ENCODE measurements at places on chromosomes 12 and 14.

GRCh38 chr14:96221841-96222240 is 17.2 kb downstream of the BDKRB2 start:
- no peak for DNase-seq

DNA sequence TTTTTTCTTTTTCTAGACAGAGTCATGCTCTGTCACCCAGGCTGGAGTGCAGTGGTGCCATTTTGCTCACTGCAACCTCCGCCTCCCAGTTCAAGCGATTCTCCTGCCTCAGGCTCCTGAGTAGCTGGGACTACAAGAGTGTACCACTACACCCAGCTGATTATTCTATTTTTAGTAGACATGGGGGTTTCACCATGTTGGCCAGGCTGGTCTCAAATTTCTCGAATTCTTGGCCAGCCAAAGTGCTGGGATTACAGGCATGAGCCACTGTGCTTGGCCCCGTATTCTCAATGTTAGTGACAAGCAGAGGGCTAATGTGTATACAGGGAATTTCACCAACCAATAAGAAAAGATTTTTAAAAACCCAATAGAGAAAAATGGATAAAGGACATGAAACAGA is 8.4 kb downstream of the PLBD2 start:
- no peak for DNase-seq

GRCh38 chr14:101907619-101908018 is 56.8 kb upstream of the DYNC1H1 start:
- no peak for DNase-seq

- DNase-seq, result no peak
These were observed 343.0 kb downstream of the BCAT1 start for GRCh38 chr12:24605916-24606315.

DNA sequence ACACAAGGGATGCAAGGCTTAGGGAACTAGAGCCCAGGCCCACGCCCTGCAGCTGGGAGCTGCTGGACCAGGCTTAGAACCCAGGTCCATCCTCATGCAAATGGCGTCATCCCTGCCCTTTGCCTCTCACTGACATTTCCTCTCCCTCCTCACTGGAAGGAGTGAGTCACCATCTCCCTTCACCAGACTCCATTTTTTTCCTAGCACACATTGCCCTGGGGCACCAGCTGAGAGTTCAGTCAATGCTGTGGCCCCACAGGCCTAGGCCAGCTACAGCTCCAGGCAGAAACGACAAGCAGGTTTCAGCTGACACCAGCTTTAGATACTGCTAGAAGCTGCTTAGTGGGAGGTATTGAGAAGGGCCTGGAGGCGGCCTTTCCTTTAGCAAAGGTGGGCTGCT is 98.9 kb downstream of the RIMBP2 start:
- DNase-seq, result no peak

DNA sequence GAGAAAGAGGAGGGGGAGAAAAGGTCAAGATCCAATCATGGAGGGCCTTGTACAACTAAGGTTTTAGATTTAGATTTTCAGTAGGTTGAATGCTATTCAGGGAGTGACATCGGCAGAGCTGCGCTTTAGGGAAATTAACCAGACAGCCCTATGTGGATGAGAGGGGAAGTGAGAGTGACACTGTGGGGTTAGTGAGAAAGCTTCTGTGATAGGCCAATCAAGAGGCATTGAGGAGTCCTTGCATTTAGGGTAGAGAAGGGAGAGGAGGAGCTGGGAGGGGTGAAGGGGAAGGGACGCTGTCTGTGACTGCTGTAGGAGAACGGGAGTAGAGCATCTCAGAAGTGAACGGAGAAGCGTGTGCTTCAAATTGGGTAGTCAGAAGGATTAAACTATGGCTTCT is 3.4 kb downstream of the HSD17B6 start:
- DNase-seq, result no peak

GRCh38 chr12:91657032-91657431 is 474.4 kb upstream of the DCN start:
- DNase-seq, result no peak

GRCh38 chr12:56454557-56454956 is at the start of gene MIP:
Gene MIP (minus strand): TSS chr12:56454657. CDS start chr12:56454613, 44 bp downstream.
- DNase-seq, result no peak

DNA sequence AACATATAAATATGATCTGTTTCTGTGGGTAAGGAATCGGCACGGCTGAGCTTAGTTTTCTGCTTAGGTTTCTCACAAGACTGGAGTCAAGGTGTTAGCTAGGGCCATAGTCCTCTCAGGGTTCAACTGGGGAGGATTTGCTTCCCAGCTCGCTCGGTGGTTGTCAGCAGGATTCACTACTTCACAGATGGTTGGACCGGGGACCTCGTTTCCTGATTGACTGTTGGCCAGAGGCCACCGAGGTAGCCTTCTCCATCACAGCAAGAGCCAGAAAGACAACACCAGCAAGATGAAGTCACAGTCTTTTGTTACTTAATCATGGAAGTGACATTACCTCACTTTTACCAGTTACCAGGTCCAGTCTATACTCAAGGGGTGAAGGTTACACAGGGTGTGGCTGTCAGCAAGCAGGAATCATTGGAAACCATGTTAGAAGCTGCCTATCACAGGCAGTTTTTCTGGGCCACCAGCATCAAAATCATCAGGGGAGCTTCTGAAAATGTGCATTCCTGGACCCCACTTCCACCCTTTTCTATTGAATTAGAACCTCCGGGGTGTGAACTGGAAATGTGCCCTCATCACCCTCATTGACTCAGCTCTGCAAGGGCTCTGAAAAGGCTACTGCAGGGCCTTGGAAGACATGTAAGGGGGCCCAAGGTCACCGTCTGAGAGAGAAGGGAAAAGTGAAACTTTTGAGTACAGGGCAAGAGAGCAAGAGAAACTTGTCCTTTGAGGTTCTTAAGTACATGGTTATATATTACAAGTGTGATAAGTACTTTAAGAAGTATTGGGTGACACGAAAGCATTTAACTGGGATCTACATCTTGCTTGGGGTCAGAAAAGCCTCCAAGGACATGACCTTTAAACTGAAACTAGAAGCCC is 10.9 kb downstream of the COPS7A start:
- no peak for DNase-seq

GRCh38 chr12:76542908-76543307 is 16.7 kb downstream of the OSBPL8 start:
- no peak for DNase-seq

DNA sequence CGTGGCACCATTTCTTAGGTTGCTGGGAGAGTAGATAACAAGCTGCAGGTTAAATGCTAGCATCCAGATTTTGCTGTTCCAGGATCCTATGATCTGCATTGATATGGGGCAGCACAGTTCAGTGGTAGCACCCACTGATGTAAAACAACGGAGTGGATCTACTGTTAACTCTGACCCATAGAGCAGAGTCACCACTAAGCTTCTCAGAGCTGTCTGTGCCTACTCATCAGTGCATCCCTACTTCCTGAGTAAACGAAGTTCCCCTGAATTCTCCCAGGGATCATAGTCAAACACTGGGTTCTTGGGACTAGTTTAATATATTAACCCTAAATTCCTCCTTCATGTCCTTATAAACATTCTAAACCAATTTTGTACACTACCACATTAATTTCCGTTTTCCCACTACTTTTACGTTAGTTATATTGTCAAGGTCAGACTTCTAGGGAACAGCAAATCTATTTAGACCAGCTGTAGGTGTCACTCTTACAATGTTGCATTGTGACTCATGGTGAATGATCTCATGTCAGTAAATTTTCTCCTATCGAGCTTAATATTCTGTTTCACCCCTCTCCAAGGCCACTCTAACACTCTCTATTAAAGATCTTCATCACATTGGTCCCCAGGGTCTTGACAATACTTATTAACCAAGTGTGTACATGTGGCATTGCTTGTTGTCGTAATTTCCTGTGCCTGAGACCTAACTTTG is 10.3 kb downstream of the RERGL start:
- no peak for DNase-seq

DNA sequence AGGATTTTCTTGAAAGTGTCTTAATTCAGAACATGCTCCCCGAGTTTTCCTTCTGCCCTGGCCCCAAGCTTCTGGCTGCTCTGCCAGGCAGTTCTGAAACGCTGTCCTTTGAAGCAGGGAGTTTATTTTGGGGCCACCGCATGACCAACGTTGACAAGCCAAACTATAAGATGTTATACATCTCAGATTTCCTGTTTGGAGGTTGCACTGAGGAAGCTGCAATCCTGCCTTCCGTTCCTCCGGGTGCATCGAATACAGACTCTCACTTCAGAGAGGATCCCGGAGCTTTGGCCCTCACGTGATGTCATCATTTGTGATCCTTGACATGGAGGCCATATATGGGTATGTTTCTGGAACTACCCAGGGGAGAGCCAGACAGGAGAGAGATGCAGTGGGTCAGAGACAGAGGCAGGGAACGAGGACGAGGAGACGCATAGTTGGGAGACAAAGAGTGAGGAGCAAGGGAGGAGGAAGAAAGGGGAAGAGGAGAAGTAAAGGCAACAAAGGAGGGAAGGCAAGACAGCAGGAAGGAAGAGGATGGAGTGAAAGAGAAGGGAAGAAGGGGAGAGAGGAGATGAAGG is at the start of gene ASB2:
Gene ASB2, minus strand, starts transcription at position 94 of the 581 bp plus-strand sequence. CDS start 12,031 bp downstream, outside the sequence.
- DNase-seq, result no peak

GRCh38 chr12:113880326-113880725 is 85.8 kb downstream of the RBM19 start:
- DNase-seq, result no peak

GRCh38 chr14:58104808-58105207 is 47.2 kb downstream of the ARMH4 start:
- DNase-seq, result no peak

DNA sequence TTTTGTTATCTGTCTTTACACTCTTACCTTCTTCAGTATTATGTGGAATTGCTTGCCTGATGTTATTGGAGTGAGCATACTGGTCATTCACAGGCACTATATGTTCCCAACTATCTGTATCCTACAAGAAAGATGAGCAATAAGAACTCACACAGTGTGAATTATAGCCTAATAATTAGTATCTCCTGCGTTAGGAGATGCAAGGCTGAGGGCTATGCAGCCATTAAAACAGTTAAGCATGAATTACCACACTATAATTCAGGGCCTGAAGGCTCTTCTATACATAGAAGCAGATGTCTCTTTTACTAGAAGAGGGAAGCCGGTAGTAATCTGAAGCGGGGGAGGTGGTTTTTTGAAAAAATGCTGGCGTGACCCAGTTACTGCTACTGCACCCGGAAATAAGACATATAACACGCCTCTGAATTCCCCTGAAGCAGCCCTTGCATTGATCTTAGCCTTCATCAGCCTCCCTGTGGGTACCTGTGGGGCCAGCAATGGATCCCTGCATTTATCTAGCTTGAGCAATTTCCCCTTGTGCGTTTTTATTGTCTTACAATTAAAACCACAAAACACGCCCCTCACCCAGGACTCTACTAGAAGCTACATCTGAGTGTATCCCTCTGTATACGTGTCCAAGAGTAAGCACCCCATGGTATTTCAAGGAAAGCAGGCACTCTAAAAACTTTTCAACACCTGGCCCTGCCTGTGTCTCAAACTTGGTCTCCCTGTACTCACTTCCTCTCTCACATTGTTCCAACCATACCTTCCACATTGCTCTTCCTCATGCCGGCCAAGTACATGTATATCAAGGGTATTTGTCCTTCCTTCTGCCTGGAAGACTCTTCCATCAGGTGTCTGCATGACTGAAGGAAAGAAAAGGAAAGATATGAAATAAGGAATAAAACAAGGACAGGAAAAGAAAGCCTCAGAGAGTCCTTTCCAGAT is 210.9 kb upstream of the ARID2 start:
- no peak for DNase-seq

- DNase-seq, result peak; percentile 87
These were observed 21.8 kb upstream of the EIF2B2 start for GRCh38 chr14:74980731-74981461.

- DNase-seq, result no peak
These were observed 25.1 kb downstream of the CDKL1 start for GRCh38 chr14:50371546-50371945.

DNA sequence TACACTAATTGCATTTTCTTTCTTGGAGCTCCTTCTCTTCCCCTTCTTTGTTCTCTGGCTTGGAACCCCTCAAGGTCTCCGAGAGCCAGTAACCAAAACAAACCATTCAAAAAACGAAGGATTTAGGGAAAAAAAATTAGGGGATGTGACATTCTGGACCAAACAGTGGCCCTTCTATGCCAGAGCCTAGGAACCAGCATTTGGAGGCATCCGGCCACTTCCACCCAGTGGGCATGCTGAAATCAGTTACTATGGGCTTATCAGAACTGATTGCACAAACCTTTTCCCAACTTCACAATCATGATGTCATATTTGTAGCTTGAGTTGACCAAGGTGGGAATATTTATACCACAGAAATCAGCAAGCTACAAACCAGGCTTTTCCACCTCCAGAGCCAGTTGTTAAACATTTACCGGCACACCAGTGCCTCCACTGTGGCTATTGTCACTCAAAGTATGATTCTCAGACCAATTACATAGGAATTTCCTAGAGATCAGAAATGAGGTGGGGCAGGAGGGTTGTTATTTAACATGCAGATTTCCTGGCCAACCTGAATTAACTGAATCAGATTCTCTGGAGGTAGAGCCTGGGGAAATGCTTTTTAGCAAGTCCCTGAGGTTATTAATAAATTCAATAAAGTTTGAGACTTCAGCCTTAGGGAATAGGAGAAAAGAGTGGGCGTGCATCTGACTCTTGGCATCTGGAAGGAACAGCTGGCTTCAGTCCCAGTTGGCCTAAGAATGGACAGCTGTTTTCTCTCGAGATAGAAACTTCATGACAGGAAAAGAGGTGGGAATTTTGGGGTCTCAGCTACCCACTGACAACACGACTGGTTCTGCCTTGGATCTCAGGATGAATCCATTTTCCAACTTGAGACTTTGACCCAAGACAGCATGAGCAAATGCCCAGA is 273.9 kb downstream of the ZFP36L1 start:
- no peak for DNase-seq

- no peak for DNase-seq
These were observed 136.5 kb upstream of the CPSF6 start for GRCh38 chr12:69102856-69103255.

DNA sequence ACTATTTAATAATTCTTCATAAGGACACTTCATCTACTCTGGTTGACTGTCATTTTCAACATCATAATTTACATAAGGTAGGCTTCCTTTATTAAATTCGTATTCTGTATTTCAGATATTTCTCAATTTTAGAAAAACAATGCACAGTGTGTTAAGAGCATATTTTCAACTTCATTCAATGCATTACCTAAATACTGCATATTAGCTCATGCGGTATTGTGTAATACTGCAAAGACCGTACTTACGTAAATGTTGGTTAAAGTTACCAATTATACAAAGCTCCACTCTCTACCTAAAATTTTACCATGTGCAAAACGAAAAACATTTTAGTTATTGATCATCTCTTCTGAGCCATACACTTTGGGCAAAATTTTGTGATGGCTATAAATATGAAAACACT is 62.8 kb downstream of the EXOC5 start:
- DNase-seq, result no peak

- DNase-seq, result no peak
These were observed 10.0 kb upstream of the LRTM2 start for GRCh38 chr12:1810201-1810930.

GRCh38 chr12:42237052-42237852 is 796 bp downstream of the YAF2 start:
- peak; percentile 27 for DNase-seq

GRCh38 chr12:90745211-90745610 is 209.8 kb downstream of the CCER1 start:
- no peak for DNase-seq

GRCh38 chr12:110501399-110501751 is 536 bp downstream of the VPS29 start:
- DNase-seq, result peak; percentile 49
